T1000 (cell line): ENCODE measurements at places on chromosomes 2 and 18.

GRCh38 chr2:216918088-216918680, 58.3 kb upstream of the TNP1 start:
- DNase-seq = no peak

DNA sequence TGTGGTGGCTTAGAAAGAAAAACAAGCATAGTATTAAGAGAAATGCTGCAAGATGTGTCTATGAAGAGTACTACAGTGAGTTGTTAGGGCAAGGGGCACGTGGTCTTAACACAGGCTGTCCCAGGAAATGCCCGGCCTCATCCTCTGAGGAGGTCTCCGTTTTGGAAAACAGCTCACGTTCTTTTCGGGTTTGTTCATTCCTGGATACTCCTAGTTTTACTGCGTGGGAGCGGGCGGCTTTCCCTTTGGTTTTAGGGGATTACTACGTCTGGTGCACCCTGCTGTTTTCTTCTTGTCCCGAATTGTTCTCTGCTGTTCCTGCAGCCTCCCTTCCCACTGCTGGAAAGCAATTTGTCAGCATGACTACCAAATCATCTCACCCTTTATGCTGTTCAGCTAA, 55.5 kb upstream of the RAB6D start:
- no peak for DNase-seq

- no peak for DNase-seq
Observed at GRCh38 chr2:26580151-26580550, 61.0 kb downstream of the CIB4 start.

- DNase-seq = no peak
Observed at GRCh38 chr2:167890739-167891138, 356.7 kb downstream of the STK39 start.

GRCh38 chr2:232276084-232276732, 102.3 kb upstream of the ALPP start:
- DNase-seq = no peak

DNA sequence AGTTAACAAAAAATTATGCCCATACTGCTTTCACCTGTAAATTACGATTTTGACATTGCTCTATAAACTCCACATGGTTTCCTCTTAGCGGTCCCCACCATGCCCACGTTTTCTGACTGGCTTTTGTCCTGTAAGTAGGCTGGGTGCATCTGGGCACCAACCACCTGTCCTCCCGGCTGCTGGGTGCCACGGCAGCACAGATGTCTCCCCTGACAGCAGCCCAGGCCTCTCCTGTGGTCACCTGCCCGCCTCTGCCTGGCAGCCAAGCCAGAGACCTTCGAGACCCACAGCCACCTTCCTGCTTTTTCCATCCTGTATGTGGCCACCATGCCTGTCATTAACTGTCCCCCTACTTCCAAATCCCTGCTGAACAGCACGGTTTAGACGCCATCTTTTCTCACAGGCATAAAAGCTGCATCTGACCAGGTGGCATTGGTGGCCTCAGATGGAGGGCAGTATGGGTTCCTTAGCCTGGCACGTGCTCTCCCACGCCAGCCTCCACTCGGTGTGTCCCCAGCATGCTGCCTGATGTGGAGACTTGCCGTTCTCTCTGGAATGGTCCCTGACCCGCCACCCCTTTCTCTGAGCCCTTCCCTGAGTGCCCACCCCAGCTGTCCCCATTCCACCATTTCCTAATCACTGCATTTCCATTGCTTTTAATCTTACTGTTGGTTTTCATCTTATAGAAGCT, 18.9 kb downstream of the SNORC start:
- DNase-seq = no peak

- no peak for DNase-seq
Observed at GRCh38 chr2:222256250-222256649, 42.5 kb downstream of the PAX3 start.

GRCh38 chr18:58249712-58250111, 205.7 kb downstream of the NEDD4L start:
- no peak for DNase-seq

DNA sequence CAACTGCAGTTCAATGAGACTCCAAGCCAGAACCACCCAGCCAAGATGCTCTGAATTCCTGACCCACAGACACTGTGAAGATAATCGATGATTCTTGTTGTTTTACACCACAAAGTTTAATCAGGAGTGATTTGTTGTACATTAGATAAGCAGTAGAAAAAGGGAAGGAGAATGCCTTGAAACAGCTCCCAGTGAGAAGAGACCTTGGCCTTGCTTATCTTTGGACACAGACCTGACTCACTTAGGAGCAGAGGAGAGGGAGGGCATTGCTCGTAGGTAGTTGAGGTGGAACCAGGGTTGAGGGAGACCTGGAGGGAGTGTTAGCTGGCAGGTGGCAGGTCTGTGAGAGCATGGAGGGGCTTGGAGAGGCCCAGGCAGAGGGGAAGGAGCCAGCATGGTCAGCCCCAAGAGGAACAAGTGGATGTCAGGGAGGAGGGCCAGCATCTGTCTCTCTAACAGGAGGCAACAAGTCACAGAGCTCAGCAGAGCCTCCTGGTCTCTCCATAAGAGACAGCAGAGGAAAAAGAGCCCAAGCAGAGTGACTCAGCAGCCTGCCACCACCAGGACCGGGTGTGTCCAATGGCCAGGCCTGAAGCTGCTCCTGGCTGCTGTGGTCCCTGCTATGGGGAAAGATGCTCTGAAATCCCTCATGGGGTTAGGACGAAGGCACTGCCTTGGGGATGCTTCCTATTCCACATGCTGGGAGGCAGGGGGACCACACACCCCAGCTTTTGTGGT, 161.6 kb upstream of the CAPN13 start:
- no peak for DNase-seq

- no peak for DNase-seq
Observed at GRCh38 chr18:27142891-27143290, 42.2 kb downstream of the CHST9 start.

DNA sequence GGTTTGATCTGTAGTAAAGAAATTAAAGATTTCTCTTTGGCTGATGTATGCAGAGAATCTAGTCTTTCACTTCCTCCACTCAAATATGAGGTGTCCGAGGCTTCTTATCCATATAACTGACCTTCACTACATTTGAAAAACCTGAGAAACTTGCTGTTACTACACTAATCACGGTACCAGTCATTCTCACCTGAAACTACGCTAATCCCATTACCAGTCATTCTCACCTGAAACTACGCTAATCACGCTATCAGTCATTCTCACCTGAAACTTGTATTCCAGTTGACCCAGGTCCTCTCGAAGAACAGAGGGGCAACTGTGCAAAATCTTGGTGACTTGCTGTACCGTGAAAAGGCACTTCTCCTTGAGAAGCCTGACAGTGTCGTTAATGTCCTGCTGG, 5.1 kb downstream of the MTERF4 start:
- no peak for DNase-seq

DNA sequence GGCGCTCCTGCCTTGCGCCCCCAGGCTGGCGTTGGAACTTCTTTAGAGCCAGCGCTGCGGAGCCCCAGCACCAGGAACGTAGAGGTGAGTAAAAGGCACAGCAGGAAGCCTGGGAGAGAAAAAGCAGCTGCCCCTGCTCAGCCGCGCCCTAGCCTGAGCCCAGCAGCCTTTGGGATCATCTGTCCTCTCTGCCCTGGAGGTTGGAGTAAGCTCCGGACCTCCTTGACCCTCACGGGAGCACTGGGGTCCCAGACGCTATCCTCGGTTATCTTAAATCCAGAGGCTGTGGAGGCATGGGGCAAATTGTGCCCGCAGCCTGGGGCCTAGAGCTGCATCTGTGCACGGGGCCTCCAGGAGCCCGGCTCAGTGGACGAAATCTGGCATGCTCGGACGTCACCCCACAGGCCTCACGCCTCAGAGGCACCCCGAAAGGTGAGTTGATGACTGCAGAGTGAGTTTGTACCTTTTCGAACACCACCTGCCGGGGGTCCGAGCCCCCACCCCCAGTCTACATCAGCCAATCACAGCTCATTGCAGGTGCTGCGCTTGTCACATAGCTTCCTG, 1.6 kb upstream of the SLC66A2 start:
- no peak for DNase-seq

- DNase-seq = no peak
Observed at GRCh38 chr18:57131101-57131500, 15.8 kb upstream of the BOD1L2 start.

- DNase-seq = no peak
Observed at GRCh38 chr2:183081911-183082310, 3.4 kb downstream of the DUSP19 start.

- DNase-seq = no peak
Observed at GRCh38 chr2:38217401-38218188, 141.6 kb upstream of the CYP1B1 start.

DNA sequence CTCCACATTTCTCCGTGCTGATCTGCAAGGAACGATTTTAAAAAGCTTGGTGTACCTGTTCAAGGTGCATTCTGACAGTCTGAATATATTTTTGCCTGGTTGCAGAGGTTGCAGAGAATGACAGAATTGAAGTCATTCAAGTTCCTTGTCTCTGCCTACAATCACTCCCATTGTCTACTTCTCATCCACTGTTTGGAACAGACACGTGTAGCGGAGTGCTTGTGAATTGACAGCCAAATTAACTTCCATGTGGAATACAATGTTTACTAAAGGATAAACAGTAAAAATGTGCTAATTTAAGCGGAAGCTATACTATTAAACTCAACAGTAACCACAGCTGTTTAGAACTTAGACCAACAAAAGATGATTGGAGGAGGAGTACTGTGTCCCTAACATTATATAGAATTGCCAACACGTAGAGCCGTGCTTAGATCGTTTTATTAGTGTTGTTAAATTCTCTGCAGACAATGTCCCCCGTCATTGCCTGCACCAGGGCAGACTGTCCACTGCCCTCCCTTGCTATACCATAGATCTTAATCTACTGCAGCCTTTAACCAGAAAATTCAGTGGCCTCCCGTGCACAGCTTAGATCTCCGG, 87.3 kb upstream of the ZCCHC2 start:
- no peak for DNase-seq

- DNase-seq = no peak
Observed at GRCh38 chr2:70984576-70985282, 6.3 kb downstream of the ANKRD53 start.

- DNase-seq = no peak
Observed at GRCh38 chr18:63387861-63388260, 20.9 kb upstream of the KDSR start.

DNA sequence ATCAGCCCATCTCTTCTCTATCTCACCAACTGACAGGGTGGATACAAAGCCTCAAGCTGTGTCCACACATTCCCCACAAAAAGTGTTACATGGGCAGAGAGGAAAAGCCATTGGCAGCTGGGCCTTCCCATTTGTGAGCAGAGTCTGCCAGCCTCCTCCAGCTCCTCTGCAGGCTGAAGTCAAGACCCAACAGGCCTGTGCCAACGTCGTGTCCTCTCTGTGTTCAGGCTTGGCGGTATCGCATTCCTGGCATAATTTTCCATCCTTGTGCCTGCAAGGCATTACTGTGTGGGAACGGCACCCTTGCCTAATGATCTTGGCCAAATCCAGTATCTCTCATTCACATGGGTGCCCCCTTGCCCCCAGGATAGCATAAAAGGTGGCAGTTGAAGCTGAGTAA, 41.5 kb upstream of the APCDD1 start:
- DNase-seq = no peak

GRCh38 chr2:4368907-4369306, 665.5 kb downstream of the DCDC2C start:
- no peak for DNase-seq

- DNase-seq = no peak
Observed at GRCh38 chr2:173149491-173149890, 73.8 kb downstream of the MAP3K20 start.

GRCh38 chr2:224252631-224253030, 149.3 kb downstream of the FAM124B start:
- no peak for DNase-seq

- DNase-seq = no peak
Observed at GRCh38 chr2:226440127-226440918, 359.3 kb downstream of the IRS1 start.

DNA sequence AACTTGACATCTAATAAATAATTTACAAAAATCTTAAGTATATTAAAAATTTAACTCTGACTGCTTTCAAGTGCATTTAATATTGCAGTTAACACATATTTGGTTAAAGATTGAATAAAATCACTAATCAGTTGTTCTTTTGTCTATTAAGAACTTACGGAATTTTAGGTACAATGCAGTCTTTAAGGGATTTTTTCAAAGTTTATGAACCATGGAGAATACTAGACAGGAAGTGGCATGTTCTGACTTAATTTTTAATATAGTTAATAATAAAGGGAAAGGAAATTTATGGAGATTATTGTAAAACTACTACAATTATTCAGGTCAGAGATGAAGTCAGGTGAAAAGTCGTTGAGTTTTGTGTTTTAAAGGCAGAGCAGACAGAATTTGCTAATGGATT, 240.9 kb downstream of the CALCRL start:
- DNase-seq = no peak

GRCh38 chr2:231671270-231672050, 36.9 kb upstream of the PTMA start:
- DNase-seq = no peak

DNA sequence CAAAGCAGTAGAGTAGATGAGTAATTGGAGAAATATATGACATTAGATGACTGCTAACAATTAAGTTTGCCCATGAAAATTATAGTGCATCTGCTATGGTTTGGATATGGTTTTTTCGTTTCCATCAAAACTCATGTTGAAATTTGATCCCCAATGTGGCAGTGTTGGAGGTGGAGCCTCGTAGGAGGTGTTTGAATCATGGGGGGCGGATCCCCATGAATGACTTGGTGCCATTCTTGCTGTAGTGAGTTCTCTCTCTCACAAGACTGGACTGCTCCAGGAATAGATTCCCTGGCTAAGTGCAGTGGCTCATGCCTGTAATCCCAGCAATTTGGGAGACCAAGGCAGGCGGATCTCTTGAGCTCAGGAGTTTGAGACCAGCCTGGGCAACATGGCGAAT, 9.7 kb upstream of the CUL3 start:
- no peak for DNase-seq

DNA sequence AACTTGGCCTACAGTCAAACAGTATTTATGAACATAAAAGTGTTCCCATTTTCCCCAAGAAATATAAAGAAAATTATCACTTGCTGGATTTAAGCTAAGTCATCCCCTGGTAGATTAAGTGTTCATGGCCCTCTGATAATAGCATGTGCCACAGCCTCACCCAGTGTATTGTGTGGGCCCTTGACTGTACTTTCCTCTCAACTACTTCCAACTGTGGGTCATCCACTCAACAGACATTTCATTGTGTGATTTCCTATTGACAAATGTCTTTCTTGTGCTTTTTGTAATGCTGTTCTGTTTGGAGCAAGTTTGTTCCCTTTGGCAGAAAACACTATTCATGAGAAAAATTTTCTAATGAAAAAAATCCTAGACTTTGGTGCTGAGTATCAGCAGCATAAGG, 48.4 kb upstream of the TMEM17 start:
- DNase-seq = no peak

- peak; percentile 60 for DNase-seq
Observed at GRCh38 chr2:199462956-199463692, 5.4 kb upstream of the SATB2 start.
